ENCODE measurements at places on chromosomes 2 and 18.

DNA sequence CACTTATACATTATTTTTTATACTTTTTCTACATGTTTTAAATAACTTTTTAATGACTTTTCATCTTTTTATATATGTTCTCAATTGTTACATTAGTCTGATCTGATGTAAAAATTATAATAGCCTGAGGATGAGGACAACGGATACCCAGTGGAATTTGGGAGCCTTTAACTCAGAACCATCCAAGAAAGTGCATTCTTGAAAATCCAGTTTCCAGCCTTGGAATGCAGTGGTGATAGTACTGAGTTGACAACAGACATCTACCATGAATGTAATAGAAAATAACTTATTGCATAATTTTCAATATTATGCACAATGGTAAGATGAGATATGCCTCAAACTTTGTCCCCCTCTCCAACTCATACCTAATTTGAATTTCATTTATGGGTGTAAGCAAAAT is 120.7 kb upstream of the ZC3H15 start:
- DNase-seq, result no peak

DNA sequence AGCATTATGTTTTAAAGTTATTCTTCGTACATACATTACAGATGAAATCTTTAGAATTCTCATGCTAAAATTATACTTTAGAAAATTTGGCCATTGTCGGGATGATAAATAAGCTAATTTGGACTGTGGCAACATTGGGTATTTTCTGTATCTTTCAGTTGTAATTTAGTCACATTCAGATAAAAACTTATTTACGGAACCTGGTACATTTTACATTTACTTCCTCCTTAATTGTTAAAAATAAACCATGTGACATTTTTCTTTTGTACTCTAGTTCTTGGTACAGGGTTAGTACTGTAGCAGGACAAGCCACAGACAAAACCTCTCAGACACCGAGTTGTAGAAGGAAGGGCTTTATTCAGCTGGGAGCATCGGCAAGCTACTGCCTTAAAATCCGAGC is 4.2 kb downstream of the CNDP2 start:
- DNase-seq, result no peak

DNA sequence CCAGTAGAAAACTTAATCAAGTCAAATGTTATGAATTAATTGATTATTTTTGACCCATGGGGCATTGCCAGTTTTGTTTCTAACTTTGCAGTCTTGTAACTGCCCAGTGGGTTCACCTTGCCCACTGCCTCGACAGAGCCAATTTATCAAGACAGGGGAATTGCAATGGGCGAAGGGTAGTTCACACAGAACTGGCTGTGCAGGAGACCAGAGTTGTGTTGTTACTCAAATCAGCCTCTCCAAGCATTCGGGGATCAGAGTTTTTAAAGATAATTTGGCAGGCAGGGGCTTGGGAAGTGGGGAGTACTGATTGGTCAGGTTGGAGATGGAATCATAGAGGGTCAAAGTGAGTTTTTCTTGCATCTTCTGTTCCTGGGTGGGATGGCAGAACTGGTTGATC is 168.5 kb upstream of the COPS8 start:
- no peak for DNase-seq

- DNase-seq, result no peak
Measured at GRCh38 chr2:41729800-41730364, 317.9 kb upstream of the PKDCC start.
